ENCODE measurements at places on chromosomes 2 and 18. TPM values are rescaled to one million over a fixed set of nuclear protein-coding genes. Genes with fewer than 3 reads are reported as not detected.

DNA sequence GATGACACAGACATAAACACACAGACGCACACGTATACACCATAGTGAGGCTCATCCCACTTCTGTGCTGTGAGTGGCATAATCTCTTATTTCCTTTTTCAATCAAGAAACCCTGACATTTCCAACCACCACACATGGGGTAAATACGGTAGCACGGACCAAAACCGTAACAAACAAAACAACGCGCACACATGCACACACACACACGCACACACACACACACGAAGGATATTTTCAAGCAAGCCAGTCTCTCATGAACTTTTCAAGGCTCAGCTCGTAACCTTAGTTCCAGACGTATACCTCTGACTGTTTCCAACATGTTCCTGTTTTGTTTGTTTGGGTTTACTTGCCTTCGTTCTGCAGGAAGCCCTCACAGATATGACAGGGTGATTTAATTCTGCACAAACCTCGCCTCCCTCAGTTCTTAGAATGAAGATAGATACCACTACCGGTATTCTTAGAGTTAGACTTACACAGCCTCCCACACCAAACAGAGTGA is 119.8 kb downstream of the BCL2 start:
- DNase-seq = peak; percentile 71
- peak overlapping the region; percentile 10 for H3K27ac ChIP-seq
- no peaks in the 10 kb centered on the region for H3K27me3 ChIP-seq
- H3K4me3 ChIP-seq = peak overlapping the region; percentile 87
- no peaks in the 10 kb centered on the region for H3K36me3 ChIP-seq

- no peak overlapping the region for H3K27ac ChIP-seq
- no peak overlapping the region for H3K4me3 ChIP-seq
- no peaks in the 10 kb centered on the region for H3K4me1 ChIP-seq
Observed at GRCh38 chr18:54923339-54923956, 35.8 kb downstream of the CCDC68 start.

GRCh38 chr2:120568975-120569268 is 166.7 kb upstream of the GLI2 start:
- no peak overlapping the region for H3K4me3 ChIP-seq
- no peaks in the 10 kb centered on the region for H3K4me1 ChIP-seq
- no peaks in the 10 kb centered on the region for H3K36me3 ChIP-seq
- DNase-seq = no peak

GRCh38 chr2:160505256-160505655 is 11.6 kb upstream of the RBMS1 start:
- H3K27ac ChIP-seq = no peak overlapping the region
- peaks cover 11% of the 10 kb centered on the region for H3K4me1 ChIP-seq
- no peaks in the 10 kb centered on the region for H3K36me3 ChIP-seq
- H3K27me3 ChIP-seq = no peaks in the 10 kb centered on the region

DNA sequence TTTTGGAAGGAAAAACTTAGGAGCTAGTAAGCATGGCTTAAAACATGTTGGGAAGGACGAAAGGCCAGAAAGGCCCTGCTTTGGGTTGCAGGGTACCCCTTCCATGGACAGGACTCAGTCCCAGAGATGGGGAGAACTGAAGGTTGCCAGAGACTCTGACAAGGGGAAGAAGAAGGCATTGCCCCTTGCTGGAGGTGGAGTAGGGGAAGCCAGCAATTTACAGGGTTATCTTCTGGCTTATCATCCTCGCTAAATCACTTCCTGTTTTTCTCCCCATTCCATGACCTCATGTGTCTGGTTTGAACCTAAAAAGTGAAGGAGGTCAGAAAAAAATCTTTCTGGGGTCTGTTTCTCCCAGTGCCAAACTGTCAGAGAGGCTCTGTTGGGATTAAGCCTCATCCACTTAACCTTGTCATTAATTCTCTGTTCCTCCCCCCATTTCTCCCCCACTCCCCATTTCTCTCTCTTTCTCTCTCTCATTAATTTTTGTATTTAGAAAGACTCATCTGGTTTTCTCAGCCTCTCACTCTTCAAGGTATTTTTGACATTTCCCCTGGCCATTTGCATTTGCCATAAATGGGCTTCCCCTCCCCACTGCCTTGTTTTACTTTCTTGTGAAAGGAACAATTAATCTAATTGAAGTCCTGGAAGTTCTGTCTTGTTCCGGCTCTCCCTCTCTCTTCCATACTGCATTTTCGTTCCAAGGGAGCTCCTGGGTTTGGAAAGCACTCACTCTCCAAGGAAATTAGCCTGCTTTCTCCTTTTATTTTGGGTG is 17.4 kb downstream of the NRP2 start:
- no peaks in the 10 kb centered on the region for H3K4me1 ChIP-seq
- no peaks in the 10 kb centered on the region for H3K27me3 ChIP-seq
- no peak for DNase-seq
- no peak overlapping the region for H3K4me3 ChIP-seq
- H3K27ac ChIP-seq = no peak overlapping the region
- no peaks in the 10 kb centered on the region for H3K36me3 ChIP-seq

DNA sequence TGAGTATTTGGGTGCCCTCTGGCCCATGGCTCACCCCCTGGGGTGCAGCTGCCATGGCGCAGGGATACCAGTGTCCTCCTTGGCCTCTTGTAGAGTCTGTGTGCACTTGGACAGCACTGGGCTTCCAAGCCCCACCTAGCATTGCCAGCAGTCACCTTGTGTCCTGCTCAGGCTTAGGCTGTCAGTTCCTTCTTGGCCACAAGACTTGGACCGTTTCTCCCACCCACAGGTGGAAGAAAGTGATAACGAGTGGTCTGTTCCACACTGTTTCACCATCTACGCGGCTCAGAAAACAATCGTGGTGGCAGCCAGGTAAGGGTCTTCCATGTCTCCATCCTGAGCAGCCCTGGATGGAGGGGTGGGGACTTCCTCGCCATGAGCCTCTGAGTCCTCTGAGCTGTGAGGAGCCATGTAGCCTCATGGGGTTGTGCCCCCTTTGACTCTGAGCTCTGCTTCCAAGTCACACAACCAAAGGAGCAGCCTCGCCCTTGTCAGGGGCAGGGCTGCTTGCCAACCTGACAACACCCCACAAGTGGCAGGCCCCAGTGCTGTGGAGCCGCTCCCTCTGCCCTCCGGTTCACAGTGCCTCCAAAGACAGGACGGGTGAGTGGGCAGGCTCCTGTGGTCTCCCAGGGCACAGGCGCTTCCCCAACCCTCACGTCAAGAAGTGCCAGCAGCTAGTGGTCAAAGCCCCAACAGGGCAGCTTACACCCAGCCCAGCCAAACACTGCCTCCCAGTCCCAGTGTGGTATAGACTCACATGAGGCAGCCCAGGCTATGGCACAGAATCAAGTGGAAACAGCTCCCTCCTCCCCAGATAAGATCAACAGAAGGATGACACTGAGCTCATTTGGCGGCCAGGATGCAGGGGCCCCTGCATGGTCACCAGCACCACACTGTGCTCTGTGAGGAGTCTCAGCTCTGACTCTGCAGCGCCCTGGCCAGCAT is 18.4 kb downstream of the STK25 start:
- no peaks in the 10 kb centered on the region for H3K27me3 ChIP-seq
- H3K4me1 ChIP-seq = no peaks in the 10 kb centered on the region
- no peak overlapping the region for H3K27ac ChIP-seq

GRCh38 chr18:44950685-44951195 is 270.1 kb downstream of the SETBP1 start:
- DNase-seq = no peak
- H3K27me3 ChIP-seq = no peaks in the 10 kb centered on the region
- H3K4me3 ChIP-seq = no peak overlapping the region
- H3K4me1 ChIP-seq = no peaks in the 10 kb centered on the region

GRCh38 chr18:48454261-48454757 is 45.1 kb upstream of the ZBTB7C start:
- H3K27me3 ChIP-seq = peaks cover 13% of the 10 kb centered on the region
- no peak for DNase-seq
- H3K27ac ChIP-seq = no peak overlapping the region
- no peak overlapping the region for H3K4me3 ChIP-seq

Gene DSG2
- total RNA-seq = 0.07 TPM

Gene RTTN
- total RNA-seq = 26.6 TPM

Gene SLC16A14
- total RNA-seq = 1.0 TPM

Gene NMUR1
- total RNA-seq = 0.18 TPM

Gene REEP1
- total RNA-seq = 0.28 TPM

Gene FAM237A
- total RNA-seq = not detected
